ENCODE measurements at places on chromosomes 12 and 14.

DNA sequence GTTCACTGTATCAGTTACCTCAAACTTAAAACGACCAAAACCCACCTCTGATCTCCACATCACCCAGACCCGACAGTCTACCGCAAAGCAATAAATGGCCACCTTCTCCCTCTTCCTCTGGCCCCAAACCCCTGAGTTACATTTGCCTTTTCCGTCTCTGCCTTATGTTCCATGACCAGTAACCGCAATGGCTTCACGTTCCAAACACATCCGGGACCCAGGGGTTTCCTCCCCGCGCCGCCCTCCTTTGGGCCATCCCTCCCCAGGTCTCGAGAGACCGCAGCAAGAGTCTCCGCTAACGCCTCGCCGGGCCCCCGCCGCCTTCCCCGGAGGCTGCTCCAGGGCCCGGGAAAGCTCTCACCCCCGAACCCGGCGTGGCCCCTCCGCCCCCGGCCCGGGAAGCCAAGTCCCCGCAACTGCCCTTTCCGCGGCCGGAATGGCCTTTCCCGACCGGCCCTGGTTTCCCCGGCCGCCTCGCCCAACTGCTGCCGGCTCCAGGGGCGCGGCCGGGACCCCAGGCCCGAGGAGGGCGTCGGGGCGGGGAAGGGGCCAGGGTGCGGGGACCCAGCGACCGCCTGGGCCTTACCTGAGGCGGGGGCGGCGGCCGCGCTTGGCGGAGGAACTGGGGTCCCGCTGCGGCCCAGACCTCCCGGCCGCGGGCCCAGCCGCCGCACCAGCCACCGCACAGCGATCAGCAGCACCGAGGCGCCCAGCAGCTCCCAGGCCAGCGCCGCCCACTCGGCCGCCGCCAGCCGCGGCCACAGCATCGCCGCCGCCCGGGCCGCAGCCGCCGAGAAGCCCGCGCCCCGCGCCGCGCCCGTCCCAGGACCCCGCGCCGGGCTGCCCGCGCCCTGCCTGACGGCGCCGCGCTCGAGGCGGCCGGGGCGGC, at the start of gene ANKLE2:
Gene ANKLE2, minus strand, starts transcription at position 801 of the 889 bp plus-strand sequence. Its CDS starts 34 bp downstream, at position 767.
- DNase-seq: no peak

DNA sequence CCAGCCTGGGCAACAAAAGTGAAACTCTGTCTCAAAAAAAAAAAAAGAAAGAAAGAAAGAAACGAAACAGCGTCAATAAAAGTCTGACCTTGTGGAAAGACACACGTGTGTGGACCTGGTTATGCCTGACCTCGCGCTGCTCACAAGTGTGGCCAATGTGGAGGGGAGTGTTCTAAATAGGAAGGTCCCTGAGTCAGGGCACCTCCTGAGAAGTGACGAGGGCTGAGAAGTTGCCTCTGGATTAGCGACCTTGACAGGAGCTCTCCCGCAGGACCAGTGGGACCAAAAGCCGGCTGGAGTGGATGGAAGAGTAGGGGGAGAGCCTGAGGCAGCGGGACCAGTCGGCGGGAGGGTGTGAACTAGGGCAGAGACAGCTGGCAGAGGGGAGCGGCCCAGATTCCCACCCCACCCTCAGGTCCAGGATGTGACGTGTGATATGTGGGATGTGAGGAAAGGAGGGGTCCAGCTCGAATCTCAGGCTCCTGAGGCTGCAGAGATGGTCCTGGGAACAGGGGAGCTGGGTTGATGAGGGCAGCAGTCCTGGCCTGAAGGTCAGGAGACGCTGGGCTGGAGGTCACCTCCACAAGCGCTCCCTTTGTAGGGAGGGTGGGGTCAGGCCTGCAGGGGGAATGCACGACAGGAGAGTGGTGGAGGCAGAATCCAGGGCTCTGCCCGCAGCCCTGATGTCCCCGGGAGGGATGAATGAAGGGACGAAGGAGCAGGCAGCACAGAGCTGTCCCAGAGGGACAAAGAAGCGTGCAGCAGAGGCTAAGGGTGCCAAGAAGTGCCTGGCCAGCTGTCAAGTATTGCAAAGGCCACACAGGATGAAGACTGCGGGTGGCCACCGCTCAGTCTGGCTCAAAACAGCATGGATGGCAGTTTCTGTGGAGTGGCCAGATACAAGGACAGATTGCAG, 24.8 kb upstream of the GPR68 start:
- DNase-seq: no peak

DNA sequence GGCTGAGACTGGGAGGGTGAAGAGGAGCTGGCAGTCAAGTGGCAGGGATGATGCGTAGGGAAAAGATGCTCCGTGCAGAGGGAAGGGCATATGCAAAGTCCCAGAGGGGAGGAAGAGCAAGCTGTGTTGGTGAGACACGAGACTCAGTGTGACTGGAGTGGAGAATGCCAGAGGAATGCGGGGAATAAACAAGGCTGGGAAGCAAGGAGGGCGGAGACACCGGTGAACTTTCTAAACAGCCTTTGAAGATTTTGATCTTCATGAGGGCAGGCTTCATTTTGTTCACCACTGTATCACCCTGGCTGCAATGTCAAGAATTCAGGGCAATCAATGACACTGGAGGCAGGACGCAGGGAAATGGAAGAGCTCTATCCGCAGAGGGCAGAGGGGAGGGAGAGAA, 535.8 kb downstream of the FUT8 start:
- DNase-seq: no peak

GRCh38 chr12:67772267-67773169, 124.0 kb downstream of the DYRK2 start:
- peak; percentile 66 for DNase-seq

DNA sequence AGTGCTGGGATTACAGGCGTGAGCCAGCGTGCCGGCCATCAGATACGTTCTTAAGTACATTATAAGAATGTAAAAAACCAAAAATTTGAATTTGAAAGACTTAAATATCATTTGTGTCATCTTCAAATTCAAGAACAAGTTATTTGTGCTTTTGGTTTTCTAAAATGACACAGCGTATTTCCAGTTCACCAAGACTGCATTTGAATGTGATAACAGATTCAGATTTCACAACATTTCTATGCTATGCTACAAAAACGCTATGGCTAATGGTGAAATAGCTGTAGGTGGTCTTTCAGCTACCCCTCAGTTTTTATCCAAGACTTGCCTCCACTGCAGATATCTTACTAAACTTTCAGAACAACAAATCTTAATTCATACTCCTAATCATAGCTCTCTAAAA, 46.7 kb downstream of the APPL2 start:
- DNase-seq: no peak

DNA sequence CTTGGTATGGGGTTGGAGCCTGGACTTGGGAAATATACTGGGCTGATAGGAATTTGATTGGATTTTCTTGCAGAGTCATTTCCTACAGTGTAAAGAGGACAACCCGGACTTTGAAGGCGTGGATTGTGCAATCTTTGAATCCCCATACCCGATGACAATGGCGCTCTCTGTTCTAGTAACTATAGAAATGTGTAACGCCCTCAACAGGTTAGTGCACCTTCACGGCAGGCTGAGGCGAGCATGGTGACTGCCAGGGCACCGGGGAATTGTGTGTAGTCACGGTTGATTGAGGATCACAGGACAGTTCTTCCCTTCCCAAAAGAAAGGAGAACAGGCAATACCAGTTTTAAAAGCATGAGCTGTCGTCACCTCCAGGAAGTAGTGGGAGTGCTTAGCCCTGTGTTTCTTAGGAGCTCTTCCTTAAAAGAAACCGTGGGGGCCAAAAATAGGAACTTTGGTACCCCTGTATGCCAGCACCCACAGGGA, 58.3 kb downstream of the ANAPC7 start:
- DNase-seq: no peak

DNA sequence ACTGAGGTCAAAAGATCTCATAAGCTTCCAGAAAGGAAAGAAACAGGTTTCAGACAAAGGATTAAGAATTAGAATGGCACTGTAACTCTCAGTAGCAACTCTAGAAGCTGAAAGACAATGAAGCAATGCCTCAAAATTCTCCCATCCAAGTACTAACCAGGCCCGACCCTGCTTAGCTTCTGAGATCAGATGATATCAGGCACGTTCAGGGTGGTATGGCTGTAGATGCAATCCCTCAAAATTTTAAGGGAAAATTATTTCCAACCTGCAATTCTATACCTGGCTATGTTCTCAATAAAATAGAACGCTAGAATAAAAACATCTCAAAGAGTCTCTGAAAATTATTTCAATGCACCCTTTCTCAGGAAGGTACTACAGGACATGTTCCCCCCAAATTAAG, 19.6 kb downstream of the NOXRED1 start:
- no peak for DNase-seq

GRCh38 chr12:131133015-131133905, 179.6 kb downstream of the ADGRD1 start:
- no peak for DNase-seq

- no peak for DNase-seq
These were observed 47.9 kb downstream of the VCPKMT start for GRCh38 chr14:50068496-50068895.

DNA sequence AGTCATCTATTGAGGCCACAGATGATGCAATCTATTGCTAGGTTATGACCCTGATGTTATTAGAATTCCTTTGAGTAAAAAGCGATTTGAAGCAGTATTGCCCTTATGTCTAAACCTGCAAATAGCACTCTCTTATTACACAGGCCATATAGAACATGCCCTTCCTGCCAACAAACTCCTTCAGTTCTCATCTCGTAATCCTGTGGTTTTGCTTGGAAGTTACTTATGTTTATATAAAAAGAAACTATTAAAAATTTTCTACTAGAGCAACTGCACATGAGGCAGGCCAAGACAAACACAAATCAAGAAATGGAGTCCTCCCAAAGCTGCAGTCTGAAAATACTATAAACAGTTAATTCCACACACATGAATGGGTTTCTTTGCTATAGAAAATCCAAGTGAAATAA, 1200.2 kb downstream of the LRFN5 start:
- DNase-seq: peak; percentile 13

DNA sequence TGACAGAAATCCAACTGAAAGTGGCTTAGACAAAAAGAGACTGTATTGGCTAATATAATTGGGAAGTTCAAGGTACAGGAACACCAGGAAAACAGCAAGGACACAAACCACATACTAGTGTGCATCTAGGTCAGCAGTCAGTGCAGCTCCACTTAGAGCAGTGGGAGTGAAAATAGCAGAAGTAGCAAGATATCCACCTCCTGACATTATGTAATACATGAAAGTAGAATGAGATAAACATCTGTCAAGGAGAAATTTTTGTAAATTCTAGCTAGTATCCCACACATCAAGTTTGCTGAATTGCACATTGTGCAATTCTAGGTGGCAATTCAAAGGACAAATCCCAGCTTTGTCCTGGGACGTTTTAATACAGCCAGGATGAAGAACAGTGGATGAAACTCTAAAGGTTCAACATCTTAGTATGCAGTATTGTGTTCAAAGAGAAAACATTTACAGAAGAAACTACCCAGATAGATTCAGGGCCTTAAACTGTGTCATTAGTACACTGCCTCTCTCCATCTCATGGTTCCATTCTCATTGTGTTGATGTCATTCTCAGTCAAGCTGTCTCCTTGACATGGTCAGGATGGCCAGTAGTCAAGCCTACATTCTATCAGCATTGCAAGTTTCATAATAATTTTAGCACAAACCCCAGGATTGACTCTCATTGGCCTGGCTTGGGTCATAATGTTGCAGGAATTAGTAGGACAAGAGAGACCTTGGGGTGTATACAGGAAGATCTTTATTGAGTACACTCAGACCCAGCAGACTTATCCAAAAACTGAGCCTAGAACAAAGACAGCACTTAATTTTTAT, 56.8 kb downstream of the SDR9C7 start:
- no peak for DNase-seq

DNA sequence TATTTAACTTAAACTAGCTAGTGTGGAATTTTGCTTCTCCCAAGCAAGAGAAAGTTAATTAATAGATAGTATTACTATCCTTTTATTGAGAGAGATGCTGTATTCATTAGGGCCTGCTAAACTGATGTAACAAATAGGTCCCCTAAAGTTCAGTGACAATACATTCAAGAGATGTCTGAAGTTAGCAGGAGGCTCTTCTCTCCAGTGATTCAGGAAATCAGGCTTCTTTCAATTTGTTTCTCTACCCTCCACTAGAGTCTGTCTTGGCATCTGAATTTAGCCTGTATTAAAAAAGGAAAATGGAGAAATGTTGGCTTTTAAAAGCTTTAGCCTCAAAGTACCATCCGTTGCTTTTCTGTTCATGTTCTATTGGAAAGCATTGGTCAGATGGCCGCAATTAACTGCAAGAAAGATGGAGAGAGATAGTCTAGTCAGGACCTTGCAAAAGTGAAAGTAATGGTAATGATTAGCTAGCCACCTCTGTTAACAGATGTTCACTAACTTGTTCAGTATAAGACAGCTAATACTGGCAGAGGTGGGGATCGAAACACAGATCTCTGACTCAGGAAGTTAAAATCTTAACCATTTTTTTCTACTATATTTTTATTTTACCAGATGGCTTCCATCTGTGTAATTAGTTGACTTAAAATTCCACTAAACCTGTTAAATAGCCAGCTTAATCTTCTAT, 786.8 kb downstream of the TMTC2 start:
- no peak for DNase-seq

GRCh38 chr12:33588725-33589405, 149.2 kb upstream of the SYT10 start:
- no peak for DNase-seq

DNA sequence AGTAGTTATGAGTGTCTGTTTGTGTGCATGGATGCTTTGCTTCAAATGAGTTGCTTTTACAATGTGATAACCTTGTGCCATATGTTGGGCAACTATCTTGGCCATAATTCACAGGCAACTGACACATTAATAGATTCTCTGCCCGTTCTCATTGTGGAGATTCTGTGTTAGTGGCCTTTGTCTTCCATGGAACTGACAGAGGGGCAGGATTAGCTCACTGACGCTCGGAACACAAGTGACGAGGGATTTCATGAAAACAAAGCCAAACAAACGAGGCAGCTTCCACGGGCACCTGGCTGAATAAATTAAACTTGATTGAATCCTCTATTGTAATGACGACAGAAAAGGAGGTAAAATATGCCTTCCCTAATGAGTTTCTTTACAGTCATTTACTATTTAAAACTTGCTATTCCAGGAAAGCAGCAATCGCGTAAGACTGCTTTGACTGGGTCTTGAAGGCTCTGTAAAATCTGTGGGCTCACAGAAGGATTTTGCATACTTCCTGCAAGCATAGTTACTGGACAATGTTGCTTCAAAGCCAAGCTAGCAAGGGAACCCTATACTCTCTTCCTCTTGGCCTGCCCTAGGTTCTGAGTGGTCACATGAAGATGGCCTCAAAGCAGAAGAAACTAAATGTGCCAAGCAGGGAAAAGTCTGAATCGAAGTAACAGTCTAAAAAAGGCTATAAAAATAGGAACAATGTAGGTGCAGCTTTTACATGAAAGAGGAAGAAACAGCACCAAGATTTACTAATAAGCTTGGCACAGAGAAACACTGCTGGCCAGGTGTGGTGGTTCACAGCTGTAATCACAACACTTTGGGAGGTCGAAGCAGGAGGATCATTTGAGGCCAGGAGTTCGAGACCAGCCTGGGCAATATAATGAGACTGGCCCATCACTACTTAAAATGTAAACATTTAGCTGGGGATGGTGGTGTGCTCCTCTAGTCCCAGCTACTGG, 28.1 kb upstream of the SINHCAF start:
- DNase-seq: no peak

- no peak for DNase-seq
These were observed 88.9 kb downstream of the ACSS3 start for GRCh38 chr12:81166790-81167189.

GRCh38 chr14:21454843-21455544, 929 bp downstream of the CHD8 start:
- DNase-seq: no peak

Data from brain pericyte (primary cell).